ENCODE measurements at places on chromosomes 12 and 14. TPM values are rescaled to one million over a fixed set of nuclear protein-coding genes. Genes with fewer than 3 reads are reported as not detected.

Gene IRAK3
- total RNA-seq = 0.32 TPM

Gene ATP5F1B
- 283 TPM for total RNA-seq

GRCh38 chr14:23297611-23298277 is 4.9 kb downstream of the PPP1R3E start:
- DNase-seq = no peak

GRCh38 chr12:63841571-63841970 is 2.9 kb upstream of the SRGAP1 start:
- DNase-seq = no peak

DNA sequence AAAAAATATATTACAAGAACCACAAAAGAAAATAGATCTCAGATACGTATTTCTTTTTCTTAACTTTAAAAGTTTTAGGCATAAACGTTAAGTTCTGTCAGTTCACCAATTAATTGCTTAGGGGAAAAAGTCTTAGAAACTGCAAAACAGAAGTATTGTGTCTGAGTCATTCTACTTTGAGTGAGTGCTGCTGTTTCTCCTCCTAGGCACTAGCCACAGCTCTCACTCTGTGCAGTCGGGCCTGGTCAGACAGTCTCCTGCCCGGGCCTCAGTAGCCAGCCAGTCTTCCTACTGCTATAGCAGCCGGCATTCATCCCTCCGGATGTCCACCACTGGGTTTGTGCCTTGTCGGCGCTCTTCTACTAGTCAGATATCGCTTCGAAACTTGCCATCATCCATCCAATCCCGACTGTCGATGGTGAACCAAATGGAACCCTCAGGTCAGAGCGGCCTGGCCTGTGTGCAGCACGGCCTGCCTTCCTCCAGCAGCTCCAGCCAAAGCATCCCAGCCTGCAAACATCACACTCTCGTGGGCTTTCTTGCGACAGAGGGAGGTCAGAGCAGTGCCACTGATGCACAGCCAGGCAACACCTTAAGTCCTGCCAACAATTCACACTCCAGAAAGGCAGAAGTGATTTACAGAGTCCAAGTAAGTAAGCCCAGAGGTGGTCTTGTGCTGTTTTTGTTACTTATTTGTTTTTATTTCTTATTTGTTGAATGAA is 201.3 kb downstream of the PCNX1 start:
- no peak for DNase-seq
